Right atrium auricular region (tissue), 2 donors: ENCODE measurements at places on chromosomes 1 and 21.

GRCh38 chr1:243267471-243267880, 11.6 kb downstream of the SDCCAG8 start:
- DNase-seq = no peak

DNA sequence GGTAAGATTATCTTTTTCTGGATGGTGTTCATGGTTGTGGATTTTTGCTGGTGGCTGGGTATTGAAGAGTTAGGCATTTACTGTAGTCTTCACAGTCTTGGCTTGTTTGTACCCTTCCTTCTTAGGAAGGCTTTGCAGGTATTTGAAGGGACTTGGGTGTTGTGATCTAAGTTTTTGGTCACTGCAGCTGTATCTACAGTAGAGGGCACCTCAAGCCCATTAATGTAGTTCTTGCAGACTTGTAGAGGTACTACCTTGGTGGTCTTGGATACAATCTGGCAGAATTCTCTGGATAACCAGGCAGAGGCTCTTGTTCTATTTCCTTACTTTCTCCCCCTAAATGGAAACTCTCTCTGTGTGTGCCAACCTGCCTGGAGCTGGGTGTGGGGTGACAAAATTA, 155.8 kb upstream of the BRINP3 start:
- no peak for DNase-seq

DNA sequence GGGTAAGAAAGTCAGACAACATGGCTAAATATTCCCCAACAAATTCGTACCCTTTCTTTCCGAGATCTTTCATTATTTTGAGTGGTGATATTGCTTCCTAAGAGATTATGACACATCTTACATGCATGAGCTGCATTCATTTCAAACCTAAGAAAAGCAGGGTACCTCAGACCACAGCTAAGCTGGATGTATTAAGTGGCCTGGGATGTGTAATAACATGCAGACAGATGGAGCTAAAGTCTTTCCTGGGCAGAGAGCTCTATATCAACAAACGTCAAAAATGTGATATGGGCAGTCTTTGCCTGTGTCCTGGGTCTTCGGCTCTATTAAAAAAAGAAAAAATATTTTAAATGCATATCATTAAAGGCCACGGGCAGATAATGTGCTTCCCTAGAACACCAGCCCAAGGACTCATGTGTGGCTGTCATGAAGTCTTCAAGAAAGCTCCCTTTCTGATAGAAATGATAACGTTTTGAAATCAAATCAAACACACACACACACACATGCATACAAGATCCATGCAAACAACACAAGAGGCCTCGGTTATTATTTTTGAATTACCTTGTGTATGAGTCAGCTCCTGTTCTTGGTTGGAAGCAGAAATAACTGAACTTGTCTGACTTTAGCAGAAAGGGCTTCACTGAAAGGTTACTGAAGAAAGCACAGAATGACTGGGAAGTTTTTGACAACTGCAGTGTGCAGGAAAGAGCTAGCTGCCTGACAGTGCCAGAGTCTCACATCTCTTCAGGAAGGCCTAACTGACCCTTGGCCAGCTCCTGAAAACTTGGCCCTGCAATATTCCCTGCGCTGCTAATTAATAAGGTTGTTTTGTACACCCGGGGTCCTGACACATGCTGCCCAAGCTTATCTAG, 231.2 kb downstream of the DSCAM start:
- no peak for DNase-seq

GRCh38 chr1:8348777-8349472, 31.0 kb downstream of the SLC45A1 start:
- DNase-seq = no peak

DNA sequence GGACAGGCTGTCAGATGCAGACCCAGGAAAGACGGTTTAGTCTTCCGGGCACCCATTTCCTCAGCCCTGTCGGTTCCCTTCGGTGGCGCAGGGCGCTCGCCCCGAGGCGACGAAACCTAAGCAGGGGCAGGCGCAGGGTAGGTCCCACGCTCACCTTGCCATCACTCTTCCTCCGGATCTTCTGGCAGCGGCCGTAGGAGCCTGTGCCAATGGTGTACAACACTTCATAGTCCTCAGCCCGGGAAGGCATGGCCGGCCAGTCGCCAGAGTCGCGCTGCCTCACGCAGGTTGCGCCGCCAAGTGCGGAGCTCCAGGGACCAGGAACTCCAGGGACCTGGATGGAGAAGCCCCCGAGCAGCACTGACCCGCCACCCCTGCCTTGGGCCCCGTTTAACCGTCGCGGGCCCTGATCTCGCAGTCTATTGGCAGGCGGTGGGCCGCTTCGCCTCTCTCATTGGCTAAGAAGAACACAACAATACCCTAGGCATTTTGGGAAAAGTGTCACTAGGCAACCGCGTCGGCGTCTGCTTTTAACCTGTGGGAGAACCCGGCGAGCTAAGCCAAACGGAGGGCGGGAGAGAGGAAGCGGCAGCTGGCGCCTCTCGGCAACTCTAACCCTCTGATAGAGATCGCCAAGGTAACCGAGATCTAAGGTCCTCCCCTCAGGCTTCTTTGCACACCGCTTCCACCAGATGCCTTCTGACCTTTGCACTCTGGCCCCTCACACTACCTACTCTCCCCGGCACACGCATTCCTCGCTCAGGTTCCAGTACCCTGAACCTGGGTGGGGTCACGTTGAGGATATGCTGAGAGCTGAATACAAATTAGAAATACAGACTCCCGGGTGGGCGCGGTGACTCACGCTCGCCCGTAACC, at the start of gene NEK2:
Gene NEK2, minus strand, starts transcription at position 392 of the 876 bp plus-strand sequence. Its CDS starts 142 bp downstream, at position 250.
- peak; percentile 89 for DNase-seq

GRCh38 chr1:235935235-235936225, 68.8 kb upstream of the LYST start:
- DNase-seq = no peak

GRCh38 chr21:18832950-18833349, 429.4 kb upstream of the TMPRSS15 start:
- no peak for DNase-seq

DNA sequence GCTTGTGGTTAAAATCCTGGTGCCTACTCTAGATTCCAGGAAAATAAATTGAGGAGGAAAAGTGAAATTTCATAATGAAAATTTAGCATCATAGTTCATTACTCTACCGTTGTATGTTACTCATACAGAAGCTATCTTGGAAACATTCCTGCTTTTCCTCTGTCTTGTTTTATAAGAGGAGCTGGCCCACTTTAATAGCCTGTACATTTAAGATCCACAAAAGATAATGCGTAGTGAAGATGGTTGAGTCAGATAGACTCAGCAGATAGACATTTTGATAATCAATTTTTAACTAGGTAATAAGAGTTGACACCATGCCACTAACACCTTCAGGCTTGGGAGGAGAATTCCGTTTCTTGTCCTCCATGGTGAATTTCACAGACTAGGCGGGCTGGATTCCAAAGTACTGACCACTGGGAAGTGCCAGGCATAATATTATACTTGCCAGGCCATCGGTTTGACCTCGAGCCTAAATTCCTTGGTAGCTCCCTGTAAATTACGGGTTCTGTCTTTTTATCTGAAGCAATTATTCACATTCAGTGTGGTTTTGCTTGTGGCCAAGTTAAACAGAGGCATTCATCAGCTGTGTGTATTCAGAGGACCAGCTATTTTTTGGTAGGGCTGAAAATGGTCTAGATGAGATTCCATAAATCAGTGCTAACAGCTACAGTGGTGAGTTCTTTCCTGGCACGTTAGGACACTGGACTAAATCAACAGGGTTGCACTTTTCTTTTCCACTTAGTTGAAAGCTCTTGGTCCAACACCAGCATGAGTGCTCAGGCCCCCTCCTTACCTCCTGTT, 111.9 kb upstream of the KAZN start:
- DNase-seq = peak; percentile 78

DNA sequence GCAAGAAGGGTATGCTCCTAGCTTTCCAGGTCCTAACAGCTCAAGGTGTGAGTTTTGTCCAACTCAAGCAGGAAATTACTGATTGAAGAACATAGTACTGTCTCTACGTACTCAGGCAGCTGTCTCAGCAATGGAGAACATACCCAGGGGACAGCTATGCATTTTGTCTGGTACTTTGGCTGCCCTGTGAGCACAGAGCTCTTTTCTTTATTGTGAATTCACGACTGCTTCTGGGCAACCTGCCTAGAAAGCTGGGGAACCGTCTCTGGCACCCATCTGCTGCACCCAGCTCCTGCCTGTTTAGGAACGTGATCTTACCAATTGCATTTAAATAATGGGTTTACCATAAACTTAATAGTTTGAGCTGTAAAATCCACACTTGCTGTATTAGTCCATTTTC, 258.1 kb downstream of the HHAT start:
- no peak for DNase-seq
